ENCODE measurements at places on chromosomes 7 and 10.

DNA sequence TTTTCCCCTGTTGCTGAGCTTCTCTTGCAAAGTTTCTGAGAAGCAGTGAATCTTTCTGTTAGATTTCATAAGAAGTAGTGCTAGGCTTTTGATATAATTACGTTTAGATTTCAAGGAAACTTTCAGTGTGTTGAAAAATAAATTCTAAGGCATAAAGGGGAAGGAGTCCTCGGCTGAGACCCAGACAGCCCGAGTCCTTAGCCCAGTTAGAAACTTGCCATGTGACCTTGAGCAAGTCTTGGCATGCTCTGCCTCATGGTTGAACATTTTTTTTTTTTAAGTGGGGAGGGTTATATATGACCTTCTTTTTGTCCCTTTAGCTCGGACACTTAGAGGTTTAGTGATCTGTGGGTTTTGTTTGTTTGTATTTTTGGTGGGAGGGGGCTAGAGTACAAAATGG is 117.5 kb downstream of the TCF7L2 start:
- DNase-seq: no peak

- DNase-seq: no peak
These were observed 34.0 kb upstream of the DNMBP start for GRCh38 chr10:100043796-100044195.

DNA sequence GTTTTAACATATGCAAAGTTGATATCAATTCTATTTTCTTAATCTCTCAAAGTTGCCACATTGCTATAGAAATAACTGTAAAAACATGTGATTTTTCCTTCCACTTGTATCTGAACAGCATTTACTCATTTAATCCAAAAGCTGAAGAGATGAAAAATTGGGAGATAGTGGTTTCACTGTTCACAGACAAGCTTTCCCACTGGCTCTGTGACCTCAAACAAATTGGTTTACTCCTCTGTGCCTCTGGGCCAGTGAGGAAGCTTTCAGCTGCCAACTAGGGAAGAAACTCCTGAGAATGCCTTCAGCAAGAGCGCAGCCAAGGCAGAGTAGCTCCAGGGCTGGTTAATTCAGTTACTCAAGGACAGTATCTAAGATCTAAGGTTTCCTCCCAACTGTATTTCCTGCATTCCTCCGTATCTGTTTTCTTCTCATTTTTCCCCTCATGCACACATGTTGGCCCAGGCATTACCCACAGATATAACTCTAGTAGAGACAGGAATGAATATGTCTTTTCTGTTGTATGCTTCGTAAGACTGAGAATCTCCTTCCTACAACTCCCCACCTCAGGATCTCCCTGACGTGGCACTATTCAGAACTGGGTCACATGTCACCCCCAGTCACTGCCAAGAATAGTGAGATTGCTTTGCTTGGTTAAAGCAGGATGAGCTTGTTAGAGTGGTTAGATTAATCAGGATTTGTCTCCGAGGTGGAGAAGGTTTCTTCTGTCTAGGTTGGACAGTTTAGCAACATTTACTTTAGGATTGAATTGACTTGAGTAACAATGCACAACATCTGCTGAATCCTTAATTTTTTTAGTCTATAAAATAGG is 315.7 kb downstream of the NRG3 start:
- DNase-seq: no peak

- DNase-seq: no peak
These were observed 71.8 kb upstream of the RPA3 start for GRCh38 chr7:7790041-7790741.

- DNase-seq: no peak
These were observed 105.1 kb upstream of the ADCY1 start for GRCh38 chr7:45469103-45469502.

GRCh38 chr7:37394158-37394557 is 54.5 kb downstream of the ELMO1 start:
- DNase-seq: no peak

DNA sequence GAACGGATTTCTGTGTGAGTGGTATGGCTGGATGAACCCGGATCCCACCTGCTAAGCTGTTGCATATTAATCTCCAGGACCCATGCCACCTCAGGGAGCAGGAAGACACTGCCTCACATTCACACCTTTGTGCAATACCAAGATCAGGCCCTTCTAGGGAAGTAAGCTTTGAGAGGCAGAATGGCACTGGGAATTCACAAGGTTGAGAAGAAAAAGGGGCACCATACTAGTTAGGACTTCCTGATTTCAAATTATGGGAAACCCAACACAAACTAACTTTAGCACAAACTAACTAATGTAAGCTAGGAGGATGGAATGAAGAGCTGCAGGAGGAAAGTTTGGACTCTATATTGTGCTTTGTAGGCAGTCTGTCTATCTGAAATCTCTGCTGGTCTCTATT is 71.3 kb downstream of the TBXAS1 start:
- no peak for DNase-seq
